ENCODE measurements at places on chromosomes 12 and 14.
A peak's percentile ranks its signal among the peaks of the same experiment; 100 is the strongest.

- DNase-seq: no peak
Observed at GRCh38 chr14:85471156-85471555, 58.8 kb upstream of the FLRT2 start.

- no peak for DNase-seq
Observed at GRCh38 chr12:112905451-112906089, 1.2 kb upstream of the OAS1 start.

DNA sequence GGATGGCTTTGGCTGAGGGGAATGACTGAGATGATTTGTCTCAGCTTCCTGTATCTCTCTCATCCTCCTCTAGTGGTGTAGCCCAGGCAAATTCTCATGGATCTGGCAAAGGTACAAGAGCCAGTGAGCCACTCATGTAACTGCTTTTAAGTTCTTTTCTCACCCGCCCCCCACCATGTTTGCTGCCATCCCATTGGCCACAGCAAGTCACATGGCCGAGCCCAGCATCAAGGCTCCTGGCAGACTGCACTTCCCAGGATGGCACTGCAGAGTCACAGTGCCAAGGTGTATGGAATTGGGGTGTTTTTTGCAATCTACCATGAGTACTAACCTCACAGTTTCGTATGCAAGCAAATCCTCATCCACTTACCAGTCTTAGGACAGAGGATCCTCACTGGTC is 50.9 kb downstream of the CHST11 start:
- DNase-seq: no peak

DNA sequence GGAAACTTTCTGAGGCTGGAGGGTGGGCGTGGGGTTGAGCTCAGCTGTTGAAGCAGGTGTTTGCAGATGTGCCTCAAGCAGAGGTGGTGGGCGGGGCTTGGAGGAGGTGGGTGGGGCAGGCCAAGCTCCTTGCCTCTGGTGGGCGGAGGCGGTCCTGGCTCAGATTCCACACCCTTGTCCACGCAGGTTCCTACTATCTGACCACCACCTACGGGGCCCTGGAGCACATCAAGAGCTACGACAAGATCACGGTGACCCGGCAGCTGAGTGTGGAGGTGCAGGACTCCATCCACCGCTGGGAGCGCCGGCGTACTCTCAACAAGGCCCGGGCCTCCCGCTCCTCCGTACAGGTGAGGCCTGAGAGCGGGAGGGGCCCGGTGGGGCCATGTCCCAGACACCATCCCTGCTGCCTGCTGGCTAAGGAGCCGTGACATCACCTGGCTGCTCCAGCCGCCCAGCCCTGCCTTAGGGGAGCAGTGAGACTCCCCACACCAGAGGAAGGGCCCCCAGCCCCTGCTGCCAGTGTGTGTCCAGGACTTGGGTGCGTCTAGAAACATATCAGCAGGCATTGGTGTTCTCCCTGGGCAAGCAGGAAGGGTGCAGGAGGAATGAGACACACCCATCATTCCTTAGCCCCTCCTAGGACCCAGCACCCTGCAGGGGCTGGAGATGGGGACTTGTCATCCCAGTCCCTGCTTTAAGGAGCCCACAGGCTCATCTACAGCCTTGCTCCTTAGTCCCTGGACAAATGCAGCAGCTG is 63.4 kb downstream of the LGMN start:
- DNase-seq: no peak

- peak; percentile 39 for DNase-seq
Observed at GRCh38 chr12:124543052-124543589, 24.3 kb downstream of the NCOR2 start.
